NCI-H2081 (cell line): ENCODE measurements at places on chromosomes 11 and 22.

DNA sequence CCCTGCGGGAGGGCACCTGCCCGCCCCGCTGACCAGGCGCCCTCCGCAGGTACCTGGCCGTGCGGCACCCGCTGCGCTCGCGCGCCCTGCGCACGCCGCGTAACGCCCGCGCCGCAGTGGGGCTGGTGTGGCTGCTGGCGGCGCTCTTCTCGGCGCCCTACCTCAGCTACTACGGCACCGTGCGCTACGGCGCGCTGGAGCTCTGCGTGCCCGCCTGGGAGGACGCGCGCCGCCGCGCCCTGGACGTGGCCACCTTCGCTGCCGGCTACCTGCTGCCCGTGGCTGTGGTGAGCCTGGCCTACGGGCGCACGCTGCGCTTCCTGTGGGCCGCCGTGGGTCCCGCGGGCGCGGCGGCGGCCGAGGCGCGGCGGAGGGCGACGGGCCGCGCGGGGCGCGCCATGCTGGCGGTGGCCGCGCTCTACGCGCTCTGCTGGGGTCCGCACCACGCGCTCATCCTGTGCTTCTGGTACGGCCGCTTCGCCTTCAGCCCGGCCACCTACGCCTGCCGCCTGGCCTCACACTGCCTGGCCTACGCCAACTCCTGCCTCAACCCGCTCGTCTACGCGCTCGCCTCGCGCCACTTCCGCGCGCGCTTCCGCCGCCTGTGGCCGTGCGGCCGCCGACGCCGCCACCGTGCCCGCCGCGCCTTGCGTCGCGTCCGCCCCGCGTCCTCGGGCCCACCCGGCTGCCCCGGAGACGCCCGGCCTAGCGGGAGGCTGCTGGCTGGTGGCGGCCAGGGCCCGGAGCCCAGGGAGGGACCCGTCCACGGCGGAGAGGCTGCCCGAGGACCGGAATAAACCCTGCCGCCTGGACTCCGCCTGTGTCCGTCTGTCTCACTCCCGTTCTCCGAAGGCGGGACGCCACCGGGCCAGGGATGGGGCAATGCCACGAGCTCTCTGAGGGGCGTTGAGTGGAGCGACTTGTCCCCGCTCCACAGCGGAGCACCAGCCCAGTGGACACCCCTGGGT is 1.8 kb downstream of the GALR3 start:
- no peak for DNase-seq

- DNase-seq = no peak
Observed at GRCh38 chr22:37126383-37126782, 16.9 kb upstream of the TMPRSS6 start.

DNA sequence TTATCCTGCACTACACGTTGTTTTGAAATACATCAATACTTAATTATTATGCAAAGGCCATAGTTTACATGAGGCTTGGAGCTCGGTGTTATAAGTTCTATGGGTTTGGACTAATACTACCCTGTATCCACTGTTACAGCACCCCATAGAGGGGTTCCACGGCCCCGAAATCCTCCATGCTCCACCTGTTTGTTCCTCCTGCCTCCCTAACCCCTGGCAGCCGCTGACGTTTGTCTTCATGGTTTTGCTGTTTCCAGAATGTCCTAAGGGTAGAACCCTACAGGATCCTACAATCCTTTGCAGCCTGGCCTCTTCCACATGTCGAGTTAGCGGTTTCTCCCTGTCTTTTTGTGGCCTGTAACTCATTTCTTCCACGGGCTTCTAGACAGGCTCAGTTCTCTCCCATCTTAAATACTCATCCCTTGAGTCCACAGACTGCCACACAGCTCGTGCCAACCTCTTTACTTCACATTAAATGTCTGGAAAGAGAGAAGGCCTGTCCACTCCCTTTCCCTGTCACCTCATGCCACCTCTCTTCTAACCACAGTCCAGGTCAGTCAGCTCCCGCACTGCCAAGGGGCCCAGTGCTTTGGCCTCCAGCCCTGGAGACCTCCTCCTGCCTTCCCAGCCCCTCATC is 42.4 kb upstream of the TH start:
- no peak for DNase-seq

- DNase-seq = peak; percentile 43
Observed at GRCh38 chr11:20966489-20966888, 297.1 kb downstream of the NELL1 start.

DNA sequence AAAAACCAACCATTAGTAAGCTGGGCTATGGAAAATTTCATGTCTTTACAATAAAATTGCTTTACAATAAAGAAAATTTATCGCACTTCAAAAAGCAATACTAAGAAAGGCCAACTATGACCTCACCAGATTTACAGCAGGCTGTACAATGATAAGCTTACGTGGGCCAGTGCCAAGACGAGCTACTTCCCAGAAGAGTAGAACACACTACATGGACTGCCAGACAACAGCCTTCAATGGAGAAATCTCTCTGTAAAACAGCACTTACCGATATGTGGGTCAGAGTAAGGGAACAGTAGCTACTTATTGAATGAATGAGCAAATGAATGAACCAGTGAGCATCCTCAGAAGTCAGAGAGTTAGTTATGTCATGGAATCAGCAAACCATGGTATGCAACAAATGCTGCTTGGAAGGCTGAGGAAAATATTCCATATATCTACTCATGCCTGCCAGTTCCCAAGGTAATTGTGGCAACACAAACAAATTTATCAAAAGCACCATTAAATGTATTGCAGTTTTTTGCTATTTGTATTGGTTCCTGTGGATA is 74.4 kb downstream of the SLC36A4 start:
- no peak for DNase-seq

- DNase-seq = no peak
Observed at GRCh38 chr11:77596626-77597025, 6.9 kb downstream of the AQP11 start.

DNA sequence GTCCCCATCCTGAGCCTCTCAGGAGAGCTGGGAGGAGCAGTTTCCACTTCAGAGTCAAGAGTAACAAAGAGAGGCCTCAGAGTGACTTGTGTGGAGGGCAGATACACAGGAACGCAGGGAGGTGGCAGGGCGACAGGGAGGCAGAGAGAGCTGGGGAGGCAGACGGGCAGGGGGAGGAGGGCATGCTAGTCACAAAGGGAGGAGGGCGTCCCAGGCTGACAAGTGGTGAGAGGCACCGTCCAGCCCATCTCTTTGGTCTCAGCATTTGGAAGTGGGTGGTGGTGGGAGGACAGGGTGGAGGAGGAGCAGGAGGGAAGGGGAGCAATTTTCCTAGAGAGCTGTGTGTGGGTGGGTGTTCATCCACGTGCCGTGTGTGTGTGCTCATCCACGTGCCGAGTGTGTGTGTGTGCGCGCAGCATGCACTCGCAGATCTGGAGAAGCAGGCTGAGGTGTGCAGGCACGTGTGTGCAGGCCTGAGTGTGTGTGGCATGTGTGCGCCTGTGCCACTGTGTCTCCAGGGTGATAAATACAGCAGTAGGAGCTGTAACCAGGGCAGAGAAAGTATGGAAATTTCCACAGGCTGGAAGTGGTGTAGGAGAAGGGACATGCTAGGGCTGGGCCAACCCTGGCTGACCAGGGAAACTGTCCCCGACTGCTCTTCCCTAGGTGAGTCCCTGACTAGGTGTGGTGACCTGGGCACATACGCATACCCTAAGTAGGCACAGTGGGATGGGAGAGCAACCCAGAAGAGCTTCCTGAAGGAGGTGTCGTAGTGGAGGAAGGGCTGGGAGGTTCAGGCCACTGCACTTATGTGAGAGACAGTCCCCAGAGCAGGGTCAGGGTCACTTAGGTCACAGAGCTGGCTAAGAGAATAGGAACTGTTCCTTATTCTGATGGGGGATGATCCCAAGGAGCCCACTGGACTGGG is 7.3 kb upstream of the PDE2A start:
- no peak for DNase-seq

GRCh38 chr22:38398609-38399461 is 56.2 kb downstream of the KCNJ4 start:
- DNase-seq = peak; percentile 82

DNA sequence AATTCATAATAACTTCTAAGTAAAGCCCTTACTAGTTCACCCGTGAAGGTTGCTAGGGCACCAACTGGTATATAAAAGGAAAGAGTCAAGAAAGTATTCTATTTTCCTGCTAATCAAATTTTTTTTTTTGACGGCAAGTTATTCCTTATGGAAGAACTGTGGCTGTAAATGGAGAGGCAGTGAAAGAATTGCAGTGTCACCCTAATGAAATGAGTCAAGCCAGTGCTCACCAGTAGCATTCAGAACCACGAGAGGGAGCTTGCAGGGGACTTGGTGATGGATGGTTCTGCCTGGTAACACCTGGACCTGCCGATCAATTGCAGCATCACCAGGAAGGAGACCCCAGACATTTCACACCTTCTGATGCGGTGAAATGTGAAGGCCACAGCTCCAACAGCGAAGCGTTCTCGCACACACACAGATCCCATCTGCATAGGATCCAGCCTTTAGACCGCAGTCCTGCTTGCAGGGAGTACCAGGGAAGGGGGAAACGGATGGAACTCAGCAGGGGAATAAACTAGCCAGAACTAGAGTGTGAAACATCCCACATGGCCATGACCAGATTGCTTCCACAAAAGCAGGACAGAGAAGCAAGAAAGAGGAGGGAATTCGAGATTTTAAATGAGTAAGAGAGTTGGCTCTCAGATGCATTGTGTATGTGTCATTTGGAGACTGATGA is 326.2 kb downstream of the TBC1D22A start:
- no peak for DNase-seq

- no peak for DNase-seq
Observed at GRCh38 chr11:110513259-110513801, 83.6 kb downstream of the FDX1 start.

- no peak for DNase-seq
Observed at GRCh38 chr11:118060081-118060661, 16.7 kb upstream of the TMPRSS4 start.

- peak; percentile 25 for DNase-seq
Observed at GRCh38 chr22:26838471-26838825, 181.1 kb downstream of the MIAT start.

GRCh38 chr22:38881997-38882879 is 10.2 kb upstream of the CBX6 start:
- no peak for DNase-seq

GRCh38 chr11:11946180-11946579 is 62.2 kb downstream of the DKK3 start:
- no peak for DNase-seq

- no peak for DNase-seq
Observed at GRCh38 chr22:34395370-34395769, 475.1 kb upstream of the LARGE1 start.

- no peak for DNase-seq
Observed at GRCh38 chr11:121626980-121627379, 174.2 kb upstream of the SORL1-AS1 start.

DNA sequence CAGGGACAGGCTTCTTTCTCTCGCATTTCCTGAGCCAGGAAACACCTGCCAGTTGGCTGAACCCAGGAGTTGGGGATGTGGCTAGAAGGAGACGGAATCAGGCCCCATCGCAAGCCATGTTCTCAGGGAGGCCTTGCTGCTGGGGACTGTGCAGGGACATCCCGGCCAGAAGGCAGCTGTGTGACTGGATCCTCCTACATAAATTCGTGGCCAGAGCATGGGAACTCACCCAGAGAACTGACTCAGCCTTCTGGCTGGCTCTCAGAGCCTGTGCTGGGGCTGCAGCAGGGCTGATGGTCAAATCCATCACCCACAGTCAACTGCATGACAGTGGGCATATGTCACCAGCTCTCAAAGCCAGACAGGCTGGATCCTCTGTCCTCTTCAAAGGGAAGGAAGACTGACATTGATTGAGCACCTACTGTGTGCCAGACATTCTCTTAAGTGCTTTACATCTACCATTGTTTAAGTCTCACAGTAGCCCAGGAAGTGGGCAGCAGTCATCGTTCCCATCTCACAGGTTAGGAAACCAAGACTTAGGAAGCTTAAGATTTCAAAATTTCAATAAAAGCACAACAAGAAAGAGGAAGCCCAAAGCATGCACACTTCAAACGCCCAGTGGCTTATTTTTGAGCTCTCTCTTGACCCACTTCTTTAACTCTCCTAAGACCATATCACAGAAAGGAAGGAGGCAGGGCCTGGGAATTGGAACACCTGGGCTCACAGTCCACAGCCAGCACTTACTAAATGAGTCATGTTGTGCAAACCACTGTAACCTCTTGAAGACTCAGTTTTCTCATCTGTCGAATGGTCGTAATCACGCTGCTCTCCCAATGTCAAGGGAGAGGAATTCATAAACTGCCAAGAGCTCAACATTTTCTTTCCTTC is 30.9 kb upstream of the CACNG2 start:
- DNase-seq = no peak

- no peak for DNase-seq
Observed at GRCh38 chr11:67404515-67405195, 772 bp downstream of the TBC1D10C start.

GRCh38 chr11:10401256-10401655 is 53.8 kb upstream of the AMPD3 start:
- DNase-seq = no peak

GRCh38 chr11:7056828-7057513 is 31.8 kb upstream of the RBMXL2 start:
- no peak for DNase-seq
